ENCODE measurements at places on chromosomes 11 and 22.
A peak's percentile ranks its signal among the peaks of the same experiment; 100 is the strongest.

- DNase-seq = no peak
These were observed 55.2 kb upstream of the TOP3B start for GRCh38 chr22:22037740-22038139.

DNA sequence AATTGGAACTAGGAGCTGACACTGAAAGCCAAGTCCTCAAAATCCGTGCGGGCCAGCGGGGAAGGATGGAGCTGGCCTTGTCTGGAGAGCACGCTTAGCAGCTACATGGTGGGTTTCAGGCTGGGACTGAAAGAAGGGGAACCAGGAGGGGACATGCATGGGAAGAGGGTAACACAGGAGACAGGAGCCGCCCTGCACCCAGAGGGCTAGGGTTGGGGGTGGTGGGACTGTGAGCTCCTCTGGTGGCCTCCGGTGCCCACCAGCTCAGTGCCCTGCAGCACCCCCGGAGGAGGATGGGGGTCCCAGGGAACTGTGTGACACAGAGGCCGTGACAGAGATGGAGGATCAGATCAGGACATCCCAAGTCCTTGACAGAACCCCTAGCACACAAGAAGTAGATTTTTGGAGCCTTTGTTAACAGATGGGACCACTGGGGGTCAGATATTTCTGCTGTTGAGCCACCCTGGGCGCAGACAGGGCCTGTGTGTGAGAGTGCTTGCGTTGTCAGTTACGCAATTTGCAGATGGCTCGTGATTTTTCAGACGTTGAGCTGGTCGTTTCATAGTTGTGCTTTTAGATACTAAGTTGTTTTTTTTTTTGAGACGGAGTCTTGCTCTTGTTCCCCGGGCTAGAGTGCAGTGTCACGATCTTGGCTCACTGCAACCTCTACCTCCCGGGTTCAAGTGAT, 21.3 kb upstream of the GRAMD4 start:
- no peak for DNase-seq

GRCh38 chr11:116581349-116581748, 191.4 kb downstream of the BUD13 start:
- DNase-seq = no peak

DNA sequence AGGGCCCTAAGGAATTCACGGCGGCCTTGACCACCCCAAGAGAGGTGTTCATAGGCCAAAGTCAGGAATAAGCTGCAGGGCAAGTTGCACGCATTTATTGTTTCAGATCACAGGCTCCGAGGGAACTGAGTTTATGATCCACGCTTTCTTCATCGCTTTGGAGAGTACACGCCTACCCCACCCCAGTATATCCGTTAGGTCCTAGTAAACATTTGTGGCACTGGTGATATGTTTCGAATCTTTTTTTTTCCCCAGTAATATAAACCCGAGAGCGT, 805 bp downstream of the GANAB start:
- DNase-seq = no peak

- peak; percentile 5 for DNase-seq
These were observed 17.5 kb upstream of the OR10W1 start for GRCh38 chr11:58285483-58286040.

GRCh38 chr11:107041088-107041444, 22.8 kb upstream of the GUCY1A2 start:
- no peak for DNase-seq

DNA sequence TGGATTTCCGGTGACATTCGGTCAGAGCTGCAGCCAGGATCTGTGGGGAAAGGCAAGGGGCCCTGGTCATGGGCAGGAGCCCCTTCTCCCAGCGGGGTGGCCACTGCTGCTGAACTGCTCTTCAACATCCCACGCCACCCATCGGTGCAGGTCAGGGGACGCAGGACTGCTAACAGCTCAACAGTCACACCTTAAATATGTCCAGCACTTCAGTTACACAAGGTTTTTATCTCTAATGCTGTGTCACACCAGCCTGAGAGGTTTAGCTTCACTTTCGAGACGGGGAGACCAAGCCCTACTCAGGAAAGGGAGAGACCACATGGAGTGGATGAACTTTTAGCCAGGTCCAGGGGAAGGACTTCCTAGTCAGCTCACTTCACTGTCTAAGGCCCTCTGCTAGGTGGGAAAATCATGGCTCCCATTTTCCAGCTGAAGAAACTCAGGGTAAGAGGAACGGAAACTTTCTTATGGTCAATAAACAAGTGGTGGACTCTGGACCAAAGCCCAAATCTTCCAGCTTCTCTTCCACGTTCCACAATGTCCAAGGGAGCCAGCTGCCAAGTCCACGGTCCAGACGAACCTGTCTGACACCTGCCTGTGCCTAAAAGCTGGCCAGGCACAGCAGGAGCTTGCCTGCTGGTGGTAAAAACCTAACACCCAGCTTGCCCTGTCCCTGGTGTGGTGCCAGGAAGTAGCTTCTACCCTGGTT, 21.0 kb upstream of the CHADL start:
- no peak for DNase-seq

DNA sequence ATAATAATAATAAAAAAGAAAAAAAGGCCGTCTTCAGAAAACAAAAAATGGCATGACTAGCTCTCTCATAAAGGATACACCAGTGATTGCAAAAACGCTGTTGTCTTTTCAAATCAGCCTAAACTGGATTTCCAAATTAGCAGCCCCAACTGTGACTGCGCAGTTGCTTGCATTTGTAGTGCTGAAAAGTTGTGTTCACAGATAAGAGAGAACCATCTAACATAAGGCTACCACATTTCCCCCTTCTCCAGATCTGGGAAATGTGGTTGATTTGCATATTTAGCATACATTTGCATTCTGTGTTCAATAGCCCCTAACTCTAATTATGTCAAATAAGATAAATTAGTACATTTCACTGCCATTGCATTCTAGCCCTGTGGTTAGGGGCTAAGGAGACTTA, 650.7 kb downstream of the OPCML start:
- DNase-seq = no peak

GRCh38 chr11:60130496-60130895, 42.0 kb downstream of the MS4A2 start:
- DNase-seq = peak; percentile 39

Data from activated naive CD4-positive, alpha-beta T cell treated with anti-CD3 and anti-CD28 coated beads for 36 hours (primary cell).